Eye (tissue), 1 donor: ENCODE measurements at places on chromosomes 4 and X.

DNA sequence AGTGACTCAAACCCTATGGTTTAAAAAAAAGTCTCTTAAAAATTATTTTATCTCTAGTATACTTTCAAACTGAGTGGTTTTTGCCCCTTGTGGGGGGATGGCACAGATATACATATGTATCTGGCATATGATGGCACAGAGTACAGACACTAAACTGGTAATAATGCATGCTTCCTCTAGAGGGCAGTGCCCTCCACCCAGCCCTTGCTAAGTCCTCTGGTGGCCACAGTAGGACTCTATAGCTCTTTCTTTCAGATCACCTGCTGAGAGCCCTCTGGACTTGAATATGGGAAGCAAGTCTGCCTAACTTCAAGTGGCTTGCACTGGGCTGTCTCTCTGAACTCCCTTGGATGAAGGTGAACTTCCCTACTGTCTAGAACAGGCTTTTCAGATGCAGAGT lies 66.3 kb downstream of the TSPAN7 start:
- no peak for DNase-seq

GRCh38 chrX:13891377-13892140 lies 74.7 kb upstream of the GPM6B start:
- DNase-seq = peak; percentile 17

GRCh38 chr4:118139241-118139640 lies 105.0 kb downstream of the NDST3 start:
- no peak for DNase-seq

GRCh38 chrX:48025561-48025960 lies 18.8 kb downstream of the SPACA5 start:
- peak; percentile 83 for DNase-seq

DNA sequence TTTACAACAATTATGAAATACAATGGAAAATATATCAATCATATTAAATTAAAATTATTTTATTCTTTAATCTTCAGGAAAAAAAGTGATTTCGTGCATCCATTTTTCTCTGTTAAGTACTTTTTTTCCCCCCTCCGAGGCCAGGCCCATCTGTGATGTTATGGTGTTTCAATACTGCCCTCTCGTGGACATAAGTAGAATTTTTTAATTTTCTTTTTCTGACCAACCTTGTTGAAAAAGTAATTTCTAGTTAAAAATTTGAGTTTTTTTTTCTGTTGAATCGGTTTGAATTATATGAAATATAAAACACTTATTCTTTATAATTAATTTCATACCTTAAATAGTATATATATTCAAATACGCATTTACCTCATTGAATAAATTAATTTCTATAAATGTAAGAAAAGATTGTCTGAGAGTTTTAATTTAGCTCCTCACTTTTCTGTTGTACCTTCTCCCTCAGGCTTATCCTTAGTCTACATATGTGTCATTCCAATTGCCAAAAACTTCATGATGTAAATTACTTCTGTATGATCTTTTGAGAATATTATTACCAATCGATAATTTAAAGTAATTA lies 175.8 kb upstream of the TECRL start:
- peak; percentile 65 for DNase-seq
